Activated gamma-delta T cell treated with anti-CD3 and anti-CD28 coated beads, Interleukin-2, amount 50 U/mL, for 16 hours (primary cell): ENCODE measurements at places on chromosomes 7 and 10.

DNA sequence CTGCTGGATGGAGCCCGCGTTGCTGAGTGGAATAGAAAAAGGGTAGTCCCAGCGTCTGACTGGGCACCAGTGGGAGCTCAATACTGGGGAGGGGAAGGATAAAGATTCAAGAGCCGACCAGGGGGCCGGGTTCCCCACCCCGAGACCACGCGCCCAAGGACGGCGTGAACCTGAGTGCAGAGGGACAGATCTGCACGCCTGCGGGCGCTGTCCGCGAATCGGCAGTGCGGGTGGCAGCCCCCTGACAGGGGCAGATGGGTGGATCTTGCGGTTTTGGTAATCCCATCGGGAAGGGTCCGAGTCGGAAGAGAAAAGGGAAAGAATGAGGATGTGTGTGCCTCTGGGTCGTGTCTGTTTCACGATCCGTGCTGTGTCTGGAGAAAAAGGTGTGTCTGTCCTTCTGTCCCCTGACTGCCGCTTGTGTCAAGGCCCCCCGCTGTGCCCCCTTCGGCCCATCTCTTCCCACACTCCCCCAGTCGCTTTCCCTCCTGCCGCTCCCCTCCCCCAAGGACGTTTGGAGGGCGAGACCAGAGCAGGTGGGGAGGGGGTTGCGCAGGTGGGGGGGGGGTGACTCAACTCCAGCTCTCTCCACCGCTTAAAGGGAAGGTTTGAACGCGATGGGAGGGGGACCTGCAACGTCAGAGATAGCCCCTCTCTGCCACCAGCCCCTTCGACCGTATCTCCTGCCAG is 734 bp upstream of the VGF start:
- no peak for DNase-seq

- DNase-seq: no peak
Observed at GRCh38 chr10:95976362-95977229, 66.8 kb upstream of the CCNJ start.

DNA sequence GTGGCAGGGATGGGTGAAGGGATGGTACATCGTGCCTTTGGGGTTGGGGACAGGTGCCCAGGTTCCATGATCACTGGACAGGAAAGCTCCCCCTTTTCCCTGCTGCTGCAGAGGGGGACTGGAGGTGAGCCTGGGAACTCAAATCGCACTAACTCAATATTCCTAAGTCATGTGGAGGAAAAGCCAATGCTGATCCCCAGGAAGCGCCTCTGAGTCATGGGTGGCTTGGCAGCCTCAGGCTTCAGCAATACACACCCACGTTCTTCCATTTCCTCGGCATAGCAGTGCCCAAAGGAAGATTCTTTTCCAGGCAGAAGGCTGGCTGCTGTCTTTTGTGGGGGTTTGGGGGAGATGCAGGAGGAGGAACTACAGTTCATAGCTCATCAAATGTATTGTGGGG is 165.8 kb downstream of the CCDC3 start:
- DNase-seq: no peak

DNA sequence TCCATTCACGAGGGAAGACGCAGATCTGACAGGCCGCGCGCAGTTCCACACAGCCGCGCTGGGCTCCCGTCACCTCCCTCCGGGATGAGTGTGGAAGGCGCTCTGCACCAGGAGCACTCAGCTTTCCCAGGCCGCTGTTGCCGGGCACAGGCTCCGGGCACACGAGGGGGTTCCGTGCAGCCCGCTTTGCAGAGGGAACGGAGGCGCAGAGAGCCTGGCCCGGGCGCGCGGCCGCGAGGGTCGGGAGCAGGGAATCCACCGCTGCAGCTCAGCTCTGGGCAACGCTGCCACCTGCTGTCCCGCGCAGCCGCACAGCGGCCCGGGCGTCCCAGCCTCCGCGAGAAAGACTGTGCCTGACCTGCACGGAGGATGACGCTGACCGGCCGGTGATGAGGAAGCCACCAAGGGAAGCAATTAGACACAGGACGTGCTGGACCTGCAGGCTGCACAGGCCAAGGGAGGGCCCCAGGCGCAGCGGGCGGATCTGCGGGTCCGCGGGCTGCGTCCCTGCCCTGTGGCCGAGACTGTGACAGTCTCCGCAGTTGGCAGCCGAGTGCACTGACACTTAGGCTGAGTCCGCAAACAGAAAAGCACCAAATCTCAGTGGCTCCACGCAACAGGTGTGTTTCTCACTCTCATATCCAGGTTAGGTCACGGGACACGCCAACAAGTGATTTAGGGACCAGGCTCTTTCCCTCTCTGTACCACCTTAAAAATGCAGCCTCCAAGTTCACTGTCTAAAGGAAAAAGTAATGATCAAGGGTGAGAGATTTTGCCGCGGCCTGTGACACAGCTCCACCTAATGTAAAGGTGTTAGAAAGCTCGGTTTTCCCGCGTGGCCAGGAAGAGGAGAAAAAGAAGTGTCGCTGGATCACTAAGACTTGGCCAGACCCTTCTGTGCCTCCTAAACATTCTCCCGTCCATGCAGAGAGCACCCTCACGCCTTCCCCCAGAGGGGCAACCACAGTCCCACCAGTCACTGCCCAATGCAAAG is 94.5 kb downstream of the SEC61G start:
- DNase-seq: no peak

DNA sequence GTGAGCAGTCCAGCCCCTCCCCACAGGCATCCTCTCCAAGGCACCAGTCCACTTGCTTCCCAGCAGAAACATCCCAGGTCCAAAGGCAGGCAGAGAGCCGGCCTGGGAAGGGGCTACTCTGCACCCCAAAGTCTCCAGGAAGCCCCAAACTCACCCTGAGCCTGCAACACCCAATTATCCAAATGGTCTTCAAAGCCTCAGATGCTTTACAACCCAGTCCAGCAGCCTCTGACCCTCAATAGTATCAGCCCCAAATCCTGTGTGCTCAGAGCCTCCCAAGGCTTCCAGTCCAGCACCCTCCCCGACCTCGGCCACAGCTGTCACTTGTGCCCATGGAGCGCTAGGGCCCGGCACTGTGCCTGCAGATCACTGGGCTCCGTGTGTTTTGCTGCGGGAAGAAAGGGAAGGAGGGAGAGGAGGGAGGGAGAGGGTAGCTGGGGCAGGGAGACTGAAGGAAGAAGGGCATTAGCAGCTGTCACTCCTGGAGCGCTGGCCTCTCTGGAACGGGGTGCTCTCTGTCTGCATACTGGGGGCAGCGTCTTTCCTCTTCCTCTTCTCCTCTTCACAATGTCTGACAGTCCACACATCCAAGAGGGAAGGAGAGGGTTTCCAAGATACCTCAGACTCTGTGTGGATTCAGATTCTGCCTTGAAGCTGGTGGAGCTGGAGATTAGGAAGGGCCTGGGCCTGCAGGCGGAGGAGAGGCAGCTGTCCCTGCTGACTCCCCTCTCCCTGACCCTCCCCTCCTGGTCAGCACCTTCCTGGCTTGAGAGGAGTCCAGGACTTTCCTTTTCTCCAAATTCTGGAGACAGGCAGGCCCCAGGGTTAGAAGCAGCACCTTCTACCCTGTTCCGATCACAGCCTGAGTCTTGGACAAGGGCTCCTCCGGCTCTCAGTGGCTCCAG is 13.2 kb downstream of the CALML5 start:
- DNase-seq: no peak

DNA sequence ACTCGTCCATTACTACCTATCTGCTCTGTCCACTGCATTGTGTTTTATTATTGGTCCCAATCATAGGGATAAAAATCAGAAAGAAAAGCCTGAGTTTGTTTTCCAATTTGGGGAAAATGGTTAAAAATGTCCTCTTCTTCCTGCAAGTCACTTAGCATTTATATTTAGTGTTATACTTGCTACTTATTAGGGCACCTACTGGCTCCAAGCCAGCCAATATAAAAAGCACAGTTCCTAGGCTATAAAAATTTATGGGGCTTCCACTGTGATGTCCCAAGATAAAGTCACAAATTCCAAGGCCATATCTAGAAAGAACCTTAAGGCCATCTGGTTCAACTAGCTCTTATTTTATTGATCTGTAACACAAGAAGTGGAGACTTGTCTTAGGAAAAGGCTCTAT is 3.2 kb downstream of the SLC35B4 start:
- DNase-seq: no peak

- no peak for DNase-seq
Observed at GRCh38 chr10:120177330-120177729, 279.7 kb upstream of the PLPP4 start.

- DNase-seq: no peak
Observed at GRCh38 chr10:74855027-74855426, 28.6 kb downstream of the KAT6B start.

DNA sequence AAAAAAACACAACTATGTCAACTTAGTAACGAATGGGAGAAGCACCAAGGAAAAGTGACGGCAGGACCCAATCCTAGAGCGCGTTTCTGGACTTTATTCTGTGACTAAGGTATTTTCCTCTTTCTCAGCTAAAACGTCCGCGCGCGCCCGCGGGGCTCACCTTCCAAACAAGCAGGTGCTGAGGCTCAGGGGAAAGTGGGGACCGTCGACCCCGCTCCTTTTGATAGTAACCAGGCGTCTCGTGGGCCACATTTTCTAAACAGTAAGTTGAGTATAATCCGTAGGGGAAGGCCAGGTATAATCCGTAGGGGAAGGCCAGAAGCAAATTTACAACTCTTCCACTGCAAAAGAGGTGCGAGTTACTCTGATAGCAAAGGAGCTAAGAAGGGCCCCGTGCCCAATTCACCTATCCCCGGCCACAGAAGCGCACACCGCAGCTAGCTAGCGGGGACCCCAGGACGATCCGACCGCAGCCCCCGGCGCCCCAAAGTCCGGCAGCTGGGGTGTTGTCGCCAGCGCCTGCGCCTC is 743 bp downstream of the MKI67 start:
- no peak for DNase-seq

DNA sequence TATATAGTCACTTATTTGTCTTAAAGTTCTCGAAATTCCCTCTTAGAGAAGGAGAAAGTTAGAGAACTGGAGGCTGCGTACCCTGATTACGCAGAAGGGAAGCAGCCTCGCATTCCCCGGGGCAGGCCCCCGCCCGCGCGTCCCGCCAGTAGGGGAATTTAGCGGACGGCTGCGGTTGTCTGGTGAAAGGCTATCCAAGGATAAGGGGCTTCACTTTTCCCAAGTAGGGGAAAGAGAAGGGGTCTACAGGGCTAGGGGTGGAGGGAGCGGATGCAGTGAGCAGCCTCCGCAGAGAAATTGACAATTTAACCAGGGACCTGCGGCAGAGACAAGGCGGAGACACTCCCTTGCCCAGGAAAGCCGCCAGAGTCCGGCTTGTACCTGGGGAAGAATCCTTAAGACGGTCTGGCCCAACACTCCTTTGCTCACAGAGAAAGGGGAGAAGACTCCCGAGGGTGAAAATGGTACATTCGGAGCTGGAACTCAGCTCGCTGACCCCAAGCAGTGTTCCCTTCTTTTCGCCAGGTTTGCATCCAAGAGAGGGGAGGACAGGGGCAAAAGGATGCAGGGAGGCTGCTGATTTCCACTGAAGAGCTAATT is 994 bp upstream of the MAGI2 start:
- no peak for DNase-seq

DNA sequence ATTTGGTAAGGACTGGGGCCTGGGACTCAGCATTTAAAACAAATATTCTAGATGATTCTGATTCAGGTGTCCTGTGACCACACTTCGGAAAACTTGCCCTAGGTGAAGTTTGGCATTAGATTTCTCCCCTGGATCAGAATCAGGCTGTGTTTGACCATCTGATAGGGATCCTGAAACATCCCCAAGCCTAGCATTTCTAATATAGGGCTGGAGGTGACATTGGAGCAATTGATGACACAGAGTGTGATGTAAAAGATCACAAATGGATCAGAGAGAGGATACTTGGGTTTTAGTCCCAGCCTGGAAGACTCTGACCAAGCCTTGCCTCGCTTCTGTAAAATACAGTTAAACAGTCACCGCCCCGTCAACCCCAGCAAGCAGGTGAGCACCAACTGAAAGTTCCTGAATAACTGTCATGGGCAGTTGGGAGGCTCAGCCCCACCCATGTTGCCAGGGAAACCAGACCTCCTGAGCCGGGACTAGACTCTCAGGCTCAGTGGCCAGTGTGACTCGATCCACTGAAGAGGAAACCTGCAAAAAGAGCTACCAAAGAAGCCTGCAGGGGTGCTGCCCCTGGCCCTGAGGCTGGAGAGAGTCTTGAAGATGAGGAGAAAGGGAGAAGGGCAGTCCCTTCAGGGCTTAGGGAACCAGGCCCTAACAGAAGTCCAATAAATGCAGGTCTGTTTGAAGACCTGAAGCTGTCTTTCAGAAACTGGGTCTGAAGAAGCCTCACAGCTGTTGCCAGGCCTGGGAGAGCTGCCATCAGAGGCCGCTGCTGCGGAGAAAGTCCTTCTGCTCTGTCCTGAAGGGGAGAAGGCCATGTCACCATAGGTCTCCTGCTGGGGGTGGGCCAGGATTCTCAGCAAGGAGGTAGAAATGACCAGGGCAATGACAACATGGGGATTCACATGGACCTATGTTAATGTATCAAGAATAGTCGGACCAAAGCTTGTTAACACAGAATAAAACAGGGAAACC is 126.1 kb upstream of the KCNMA1 start:
- DNase-seq: no peak

DNA sequence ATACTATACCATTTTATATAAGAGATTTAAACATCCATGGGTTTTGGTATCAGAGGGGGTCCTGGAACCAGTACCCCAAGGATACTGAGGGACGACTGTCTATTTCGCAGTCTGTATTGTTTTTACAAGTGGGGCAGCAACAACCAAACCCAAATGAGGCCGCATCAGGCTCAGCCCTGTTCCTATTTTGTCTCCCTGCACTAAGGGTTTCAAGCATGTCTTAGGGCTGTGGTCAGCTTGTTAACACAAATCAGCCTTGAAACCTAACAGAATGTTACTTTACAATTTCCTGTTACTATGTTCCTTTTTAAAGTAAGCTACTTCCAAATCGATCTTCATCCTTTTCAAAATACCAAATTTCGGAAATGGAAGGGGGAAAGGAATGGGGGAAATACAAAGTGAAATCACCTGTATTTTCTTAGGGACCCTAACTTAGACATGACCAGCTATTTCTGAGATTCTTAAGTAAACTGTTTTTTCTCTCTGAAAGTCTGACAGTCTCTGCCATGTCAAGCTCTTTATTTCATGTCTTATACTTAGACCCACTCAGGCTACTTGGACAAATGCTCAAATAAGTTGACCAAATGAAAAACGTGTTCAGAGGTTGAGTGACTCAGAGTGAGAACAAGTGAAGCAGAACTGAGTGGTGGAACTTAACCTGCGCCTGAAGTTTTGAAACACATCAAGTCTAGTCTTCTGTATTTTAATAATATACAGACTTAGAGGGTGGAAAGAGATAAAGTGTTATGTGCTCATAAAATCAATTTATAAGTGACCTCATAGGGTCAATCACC is 75.8 kb downstream of the C1GALT1 start:
- no peak for DNase-seq

DNA sequence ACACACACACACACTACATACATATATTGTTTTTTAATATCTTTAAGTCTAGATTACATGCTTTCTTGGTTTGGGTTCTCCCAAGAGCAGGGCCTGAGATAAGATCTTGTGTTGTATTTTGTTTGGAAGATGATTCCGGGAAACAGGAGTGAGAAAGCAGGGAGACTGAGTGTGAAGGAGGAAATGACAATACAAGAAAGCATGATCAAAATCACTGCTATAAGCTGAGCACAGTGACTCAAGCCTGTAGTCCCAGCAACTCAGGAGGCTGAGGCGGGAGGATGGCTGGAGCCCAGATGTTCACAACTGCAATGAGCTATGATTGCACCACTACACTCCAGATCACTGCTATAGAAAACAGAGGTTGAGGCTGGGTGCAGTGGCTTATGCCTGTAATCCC is 267.6 kb downstream of the SKIDA1 start:
- no peak for DNase-seq

- DNase-seq: no peak
Observed at GRCh38 chr7:73577627-73578341, 595 bp downstream of the TBL2 start.

- no peak for DNase-seq
Observed at GRCh38 chr10:1980459-1980858, 243.1 kb upstream of the ADARB2 start.
